Foreskin keratinocyte (primary cell): ENCODE measurements at places on chromosomes 11 and 22.

DNA sequence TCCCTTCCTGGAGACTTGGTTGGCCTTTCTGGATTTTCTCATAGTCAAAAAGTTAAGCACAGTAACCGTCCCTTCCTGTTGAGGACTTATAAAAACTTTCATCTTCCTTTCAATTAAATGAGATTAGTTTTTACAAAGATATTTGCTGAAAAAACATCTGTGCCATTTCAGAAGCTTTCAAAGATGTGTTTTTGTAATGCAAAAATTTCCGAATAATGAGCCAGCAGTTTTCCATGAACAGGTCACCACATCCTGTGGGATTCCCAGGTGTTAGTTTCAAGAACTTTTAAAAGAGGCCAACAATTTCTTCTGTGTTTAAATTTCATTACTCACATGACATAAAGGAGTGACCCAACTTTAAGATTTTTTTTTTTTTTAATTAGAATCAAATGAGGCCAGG lies 18.0 kb downstream of the NUP50 start:
- DNase-seq: no peak

GRCh38 chr11:116721988-116722387 lies 50.8 kb downstream of the BUD13 start:
- no peak for DNase-seq

DNA sequence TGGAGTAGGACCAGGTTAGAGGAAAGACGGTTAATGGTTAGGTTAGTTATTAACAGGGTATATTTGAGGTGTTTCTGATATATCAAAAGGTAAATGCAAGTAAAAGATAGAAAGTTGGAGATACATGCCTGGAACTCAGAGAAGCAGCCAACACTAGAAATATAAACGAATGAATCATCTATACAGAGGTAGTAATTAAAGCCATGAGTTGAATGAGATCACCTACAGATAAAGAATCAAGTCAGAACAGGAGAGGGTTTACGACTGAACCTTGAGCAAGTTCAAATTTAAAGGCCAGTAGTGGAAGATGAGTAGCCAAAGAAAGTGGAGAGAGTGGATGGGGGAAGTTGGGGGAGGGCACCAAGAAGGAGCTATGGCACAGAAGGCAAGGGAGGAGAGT lies 73.9 kb downstream of the SPON1 start:
- peak; percentile 61 for DNase-seq

DNA sequence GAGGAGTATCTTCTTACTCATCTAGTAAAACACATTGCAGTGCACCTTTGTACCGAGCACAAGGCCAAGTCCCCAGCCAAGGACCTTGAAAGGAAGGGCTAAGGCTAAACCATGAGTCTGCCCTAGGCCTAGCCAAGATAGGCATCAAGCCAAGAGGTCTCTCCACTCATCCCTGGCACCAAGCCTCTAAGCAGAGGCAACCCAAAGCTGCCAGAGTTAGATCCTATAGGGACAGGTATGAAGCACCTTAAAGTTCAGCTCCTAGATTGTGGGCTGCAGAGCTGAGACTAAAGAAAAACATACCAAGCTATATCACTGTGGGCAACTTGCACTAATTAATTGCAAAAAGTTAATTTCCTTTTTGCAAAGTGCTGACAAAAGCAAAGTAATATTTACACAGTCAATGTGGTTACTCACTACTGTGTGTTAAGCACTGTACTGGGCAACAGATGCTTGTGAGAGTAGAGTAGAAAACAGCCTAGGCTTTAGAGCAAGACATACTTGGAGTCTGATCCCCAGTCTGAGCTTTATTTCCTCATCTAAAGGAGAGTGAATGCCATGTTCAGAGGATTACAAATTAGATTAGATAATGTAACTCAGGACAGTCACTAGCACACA lies 7.2 kb downstream of the COA4 start:
- DNase-seq: no peak

GRCh38 chr11:83566950-83567349 lies 280.8 kb upstream of the CCDC90B start:
- peak; percentile 68 for DNase-seq

- DNase-seq: no peak
Measured at GRCh38 chr11:61414547-61414946, 15.2 kb downstream of the CPSF7 start.

DNA sequence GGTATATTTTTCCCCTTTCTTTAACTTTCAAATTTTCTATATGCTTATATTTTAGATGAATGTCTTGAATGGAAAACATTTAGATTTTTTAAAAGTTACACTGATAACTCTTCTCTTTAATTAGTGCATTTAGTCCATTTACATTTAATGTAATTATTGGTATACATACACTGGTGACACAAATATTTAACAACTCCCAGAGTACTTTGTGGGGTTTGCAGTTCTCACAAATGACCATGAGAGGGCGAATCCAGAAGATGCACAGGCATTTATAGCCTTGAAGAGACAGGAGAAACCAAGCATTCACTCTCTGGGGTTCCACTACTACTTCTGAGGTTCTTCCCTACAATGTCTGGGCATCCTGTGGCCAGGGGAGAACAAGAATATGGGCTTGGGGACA lies 125.1 kb downstream of the TIMP3 start:
- DNase-seq: peak; percentile 12

DNA sequence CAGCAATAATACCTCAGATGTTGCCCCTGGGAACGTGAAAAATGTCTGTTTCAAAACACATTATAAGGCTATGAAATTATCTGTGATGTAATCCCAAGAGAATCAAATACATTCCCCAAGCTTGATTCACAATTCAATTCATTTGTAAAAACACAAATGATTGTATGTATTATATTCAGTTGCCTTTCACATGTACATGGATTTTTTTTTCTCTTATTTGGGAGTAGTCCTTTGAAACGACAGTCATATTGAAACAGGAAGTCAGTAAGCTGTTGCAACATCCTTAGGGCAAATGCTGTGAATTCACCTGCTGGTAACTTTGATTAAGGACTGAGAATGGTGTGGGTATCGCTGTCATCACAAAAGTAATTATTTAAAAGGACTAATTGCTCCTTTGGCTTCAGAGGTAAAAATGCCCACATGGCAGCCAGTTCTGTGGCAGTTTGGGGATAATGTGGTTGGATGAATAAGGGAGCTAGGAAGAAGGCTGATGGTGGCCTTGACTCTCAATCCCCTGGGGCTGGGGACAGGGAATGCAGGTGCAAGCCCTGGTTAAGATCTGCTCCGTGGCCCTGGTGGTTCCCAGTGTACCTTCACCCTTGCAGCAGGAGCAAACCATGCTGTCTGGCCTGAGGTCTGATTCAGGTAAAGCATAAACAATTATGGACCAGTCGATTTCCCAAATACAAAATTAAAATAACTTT lies 13.2 kb downstream of the EHF start:
- no peak for DNase-seq

GRCh38 chr11:65700399-65700798 lies 11.7 kb upstream of the KAT5 start:
- no peak for DNase-seq

DNA sequence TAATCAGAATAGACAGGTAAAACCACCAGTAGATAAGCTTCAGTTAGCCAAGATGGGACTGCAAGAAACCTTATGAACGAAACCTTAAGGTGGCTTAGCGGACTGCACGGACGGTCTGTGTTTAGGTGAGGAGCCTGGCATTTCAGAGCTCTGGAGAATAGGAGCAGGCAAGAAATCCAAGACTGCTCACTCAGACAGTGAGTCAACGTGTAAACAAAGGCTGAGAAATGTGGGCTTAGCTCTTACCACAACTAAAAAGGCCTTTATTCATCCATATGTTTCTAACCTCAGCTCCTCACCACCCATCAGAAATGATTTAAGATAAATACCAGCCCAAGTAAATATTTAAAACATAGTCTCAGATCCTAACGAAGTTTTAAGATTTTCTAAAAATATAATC lies 657.7 kb downstream of the OPCML start:
- DNase-seq: peak; percentile 60

DNA sequence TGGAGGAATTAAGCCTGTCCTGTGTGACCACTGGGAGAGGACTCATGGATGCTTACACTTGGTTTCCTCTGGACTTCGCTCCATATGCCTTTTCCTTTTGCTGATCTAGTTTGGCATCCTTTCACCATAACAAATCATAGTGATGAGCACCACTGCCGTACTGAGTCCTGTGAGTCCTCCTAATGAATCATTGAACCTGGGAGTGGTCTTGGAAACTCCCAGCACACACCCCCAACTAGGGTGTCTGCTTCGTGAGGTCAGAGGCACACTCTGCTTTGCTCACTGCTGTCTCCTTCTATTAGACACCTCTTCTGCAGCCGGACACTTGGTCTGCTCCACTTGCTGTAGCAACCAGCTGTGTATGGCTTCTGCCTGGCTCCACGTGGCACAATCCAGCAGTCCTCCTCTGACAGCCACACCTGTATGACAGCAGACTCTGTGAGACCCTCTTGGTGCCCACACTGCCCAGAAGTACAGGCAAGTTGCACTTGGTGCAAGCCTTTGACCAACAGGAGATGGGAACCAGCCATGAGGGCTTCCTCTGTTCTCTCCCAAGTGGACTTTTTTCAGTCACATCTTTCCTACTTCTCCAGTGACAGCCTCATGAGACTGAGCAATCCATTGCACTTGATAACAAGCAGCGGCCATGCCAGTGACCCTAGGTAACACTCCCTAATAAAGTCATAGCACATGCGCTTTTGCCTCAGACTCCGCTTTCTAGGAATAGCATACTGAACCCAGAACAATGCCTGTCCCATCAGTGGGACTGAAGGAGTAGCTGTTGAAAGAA lies 65.0 kb upstream of the HMGXB4 start:
- DNase-seq: peak; percentile 50

GRCh38 chr11:20197881-20198280 lies 37.6 kb upstream of the DBX1 start:
- DNase-seq: no peak

DNA sequence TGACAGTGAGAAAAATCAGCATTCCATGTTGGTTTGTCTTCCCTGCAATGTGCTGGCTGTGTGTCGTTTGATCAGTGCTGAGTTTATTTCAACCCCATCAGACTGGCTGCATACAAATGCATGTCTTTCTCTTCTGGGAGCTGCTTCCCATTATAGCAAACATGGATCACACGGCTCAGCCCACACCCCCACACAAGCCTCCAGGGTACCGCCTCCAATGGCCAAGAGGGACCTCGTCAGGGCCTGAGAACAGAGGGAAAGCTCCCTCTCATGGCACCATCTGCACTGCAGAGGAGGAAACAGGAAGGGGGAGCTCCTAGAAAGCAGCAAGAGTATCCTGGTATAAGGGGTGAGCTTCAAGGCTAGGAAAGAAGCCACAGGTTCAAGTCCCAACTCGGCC lies 214.2 kb downstream of the LARGE1 start:
- DNase-seq: no peak

DNA sequence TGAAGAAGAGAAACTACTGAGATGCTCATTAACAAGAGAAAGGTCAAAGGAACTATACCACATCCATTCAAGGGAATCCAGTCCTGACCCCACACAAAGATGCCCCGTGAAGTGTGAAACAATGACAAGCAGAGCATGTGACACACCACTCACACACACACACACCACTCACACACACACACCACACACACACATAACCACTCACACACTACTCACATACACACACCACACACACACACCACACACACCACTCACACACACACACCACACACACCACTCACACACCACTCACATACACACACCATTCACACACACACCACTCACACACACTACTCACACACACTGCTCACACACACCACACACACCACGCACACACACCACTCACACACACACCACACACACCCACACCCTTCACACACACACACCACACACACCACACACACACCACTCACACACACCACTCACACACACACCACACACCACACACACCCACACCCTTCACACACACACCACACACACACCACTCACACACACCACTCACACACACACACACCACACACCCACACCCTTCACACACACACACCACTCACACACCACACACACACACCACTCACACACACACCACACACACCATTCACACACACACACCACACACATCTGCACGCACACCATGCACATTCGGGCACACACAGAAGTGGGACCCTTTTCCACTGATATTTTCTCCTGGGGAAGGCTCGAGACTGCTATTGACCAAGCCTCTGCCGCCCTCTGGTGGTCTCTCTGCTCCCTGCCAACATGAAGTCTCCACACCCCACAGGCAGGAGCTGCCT lies 32.0 kb upstream of the COMT start:
- peak; percentile 44 for DNase-seq

DNA sequence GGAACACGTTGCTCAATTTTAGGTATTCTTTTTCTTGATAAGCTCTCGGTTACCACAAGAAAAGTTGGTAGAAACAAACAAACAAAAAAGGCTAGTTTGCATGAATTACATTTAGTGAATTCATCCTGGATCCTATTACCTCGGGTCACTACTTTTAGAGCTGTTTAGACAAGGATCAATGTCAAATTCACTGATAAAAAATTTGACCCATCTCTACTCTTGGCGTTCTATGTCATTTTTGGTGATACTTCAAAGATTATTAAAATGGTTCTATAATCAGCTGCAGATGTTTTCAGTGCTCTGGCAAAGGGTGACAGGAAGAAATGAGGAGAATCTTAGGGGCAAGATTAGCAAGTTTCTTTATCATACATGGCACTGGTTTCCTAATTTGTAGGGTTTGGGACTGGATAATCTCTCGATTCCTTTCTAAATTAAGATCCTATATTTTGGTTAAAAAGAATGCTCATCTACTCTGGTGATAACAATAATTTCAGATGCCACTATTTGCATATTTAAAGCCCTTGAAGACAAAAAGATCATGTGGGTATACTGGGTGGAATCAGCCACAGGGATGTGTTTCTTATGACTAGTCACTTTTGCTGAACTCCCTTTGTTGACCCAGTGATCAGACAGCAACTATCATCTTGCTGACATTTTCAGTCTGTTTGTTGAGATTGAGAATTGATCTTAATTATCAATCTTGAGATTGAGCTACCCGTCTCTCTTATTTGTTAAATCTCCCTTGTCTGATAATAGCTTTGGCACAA lies 442.9 kb downstream of the AASDHPPT start:
- DNase-seq: no peak

- DNase-seq: no peak
Measured at GRCh38 chr11:61885166-61885778, 6.1 kb downstream of the FADS3 start.

DNA sequence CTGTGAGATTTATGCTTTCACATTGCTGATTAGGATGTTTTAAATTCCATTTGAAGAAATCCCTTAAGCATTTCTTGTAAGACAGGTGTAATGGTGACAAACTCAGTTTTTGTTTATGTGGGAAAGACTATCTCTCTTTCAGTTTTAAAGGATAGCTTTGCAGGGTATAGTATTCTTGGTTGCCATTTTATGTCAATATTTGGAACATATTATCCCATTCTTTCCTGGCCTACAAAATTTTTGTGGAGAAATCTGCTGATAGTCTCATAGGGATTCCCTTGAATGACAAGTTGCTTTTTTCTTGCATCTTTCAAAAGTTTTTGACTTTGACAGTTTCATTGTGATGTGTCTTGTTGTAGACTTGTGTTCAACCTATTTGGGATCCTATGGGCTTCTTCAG lies 28.8 kb downstream of the NAGA start:
- DNase-seq: no peak

GRCh38 chr11:73047773-73048371 lies 94.2 kb downstream of the FCHSD2 start:
- no peak for DNase-seq
